ENCODE measurements at places on chromosomes 3 and 15.

DNA sequence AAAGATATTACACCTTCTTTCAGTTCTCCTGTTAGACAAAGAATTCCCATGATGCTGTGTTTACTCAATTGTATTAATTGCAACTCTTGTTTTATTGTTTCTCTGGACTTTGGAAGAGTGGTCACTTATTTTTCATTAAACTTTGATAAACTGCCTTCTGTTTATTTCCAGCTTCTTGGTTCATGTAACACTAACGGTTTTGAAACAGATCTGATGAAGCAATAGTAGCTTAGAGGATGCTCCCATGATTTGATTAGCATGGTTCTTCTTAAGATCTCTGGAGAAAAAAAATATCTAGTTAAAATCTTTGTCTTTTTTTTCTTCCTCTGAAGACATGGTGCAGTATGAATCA, 90.1 kb downstream of the FNDC3B start:
- no peak for DNase-seq

DNA sequence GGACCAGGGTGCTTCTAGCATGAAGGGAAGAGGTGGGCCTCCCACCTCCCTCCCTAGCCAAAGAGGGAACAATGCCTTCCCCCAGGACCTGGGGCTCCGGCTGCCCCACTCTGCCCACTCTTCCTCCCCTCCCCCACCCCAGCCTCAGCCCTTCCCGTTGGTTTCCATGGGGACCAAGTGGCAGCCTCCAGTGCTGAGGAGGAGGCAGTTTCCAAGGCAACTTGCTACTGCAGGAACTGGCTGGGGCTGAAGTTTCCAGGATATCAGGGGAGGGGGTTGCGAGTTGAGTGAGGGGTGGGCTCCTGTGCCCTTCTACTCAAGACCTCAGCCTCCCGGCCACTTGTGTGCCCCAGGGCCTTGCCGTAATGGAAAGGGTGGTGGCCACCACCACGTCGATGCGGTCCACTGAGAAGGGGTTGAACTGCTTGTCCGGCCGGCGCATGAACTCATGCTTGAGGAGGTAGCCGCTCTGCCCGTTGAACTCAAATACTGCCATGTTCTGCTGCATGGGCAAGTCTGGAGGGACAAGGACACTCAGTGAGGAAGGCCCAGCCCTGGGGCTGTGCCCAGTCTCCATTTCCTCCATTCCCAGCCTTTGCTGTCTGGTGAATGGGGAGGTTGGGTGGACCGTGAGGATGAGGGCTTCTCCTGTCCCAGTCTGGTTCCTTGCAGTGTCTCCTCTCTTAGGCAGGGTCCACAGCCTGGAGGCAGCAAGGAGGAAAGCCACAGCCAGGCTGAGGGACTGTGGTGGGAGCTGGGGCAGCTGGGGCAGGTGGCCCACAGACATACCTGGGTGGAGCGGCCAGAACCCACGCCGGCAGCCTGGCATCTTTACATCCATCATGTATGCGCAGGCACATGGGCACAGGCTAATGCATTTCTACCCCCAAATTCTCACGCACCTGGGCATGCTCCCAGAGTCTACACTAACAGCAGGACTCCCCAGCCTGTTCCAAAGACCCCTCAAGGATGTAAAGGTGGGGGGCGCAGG, 11.3 kb upstream of the ANKRD63 start:
- no peak for DNase-seq

DNA sequence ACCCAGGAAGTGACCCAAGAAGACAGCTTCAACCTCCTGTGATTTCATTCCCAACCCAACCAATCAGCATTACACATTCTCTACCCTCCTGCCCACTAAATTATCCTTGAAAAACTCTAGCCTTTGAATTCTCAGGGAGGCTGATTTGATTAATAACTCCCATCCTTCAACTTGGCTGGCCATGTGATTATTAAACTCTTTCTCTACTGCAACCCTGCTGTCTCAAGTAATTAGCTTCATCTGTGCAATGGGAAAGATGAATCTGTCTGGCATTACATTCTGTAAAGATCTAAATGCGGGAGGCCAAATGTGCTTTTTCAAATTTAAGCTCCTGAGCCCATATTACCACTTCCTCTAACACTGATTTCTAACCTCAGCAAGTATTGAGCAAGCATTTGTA, 95.9 kb upstream of the STT3B start:
- DNase-seq, result no peak

- DNase-seq, result peak; percentile 21
Measured at GRCh38 chr15:67433495-67434099, 87.3 kb upstream of the C15orf61 start.

DNA sequence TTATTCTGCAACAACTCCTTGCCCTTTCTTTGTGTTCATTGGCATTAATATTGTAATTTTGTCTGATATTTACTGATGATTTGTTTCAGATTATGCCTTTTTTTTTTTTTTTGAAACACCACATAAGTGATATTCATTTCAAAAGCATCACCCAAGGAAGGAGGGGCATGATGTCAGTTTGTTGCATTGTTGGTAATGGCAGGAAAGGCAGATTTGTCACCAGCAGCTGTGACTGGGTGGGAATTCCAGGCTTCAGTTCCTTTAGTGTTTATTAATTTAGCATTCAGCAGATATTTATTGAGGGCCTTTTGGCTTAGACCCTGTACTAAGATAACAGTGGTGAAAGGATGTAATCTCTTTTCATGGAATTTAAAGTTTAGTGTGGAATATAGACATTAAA, 19.5 kb downstream of the SENP2 start:
- no peak for DNase-seq

DNA sequence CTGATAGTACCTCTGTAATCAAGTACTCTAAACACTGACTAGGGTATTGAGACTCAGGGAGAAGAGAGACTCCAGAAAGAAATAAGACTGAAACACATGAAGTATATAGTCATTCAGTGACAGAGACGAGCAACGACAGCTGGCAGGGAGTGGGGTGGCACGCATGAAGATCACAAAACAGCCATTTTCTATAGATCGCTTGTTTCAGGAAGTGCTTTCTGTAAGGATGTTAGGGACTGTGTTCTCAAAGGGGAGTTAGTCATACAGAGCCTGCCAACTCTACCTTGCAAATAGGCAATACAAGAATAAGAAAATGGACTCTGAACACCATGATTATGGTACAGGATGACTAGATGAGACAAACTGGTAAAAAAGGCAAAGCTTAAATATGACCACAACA, 139.5 kb downstream of the TBL1XR1 start:
- no peak for DNase-seq

DNA sequence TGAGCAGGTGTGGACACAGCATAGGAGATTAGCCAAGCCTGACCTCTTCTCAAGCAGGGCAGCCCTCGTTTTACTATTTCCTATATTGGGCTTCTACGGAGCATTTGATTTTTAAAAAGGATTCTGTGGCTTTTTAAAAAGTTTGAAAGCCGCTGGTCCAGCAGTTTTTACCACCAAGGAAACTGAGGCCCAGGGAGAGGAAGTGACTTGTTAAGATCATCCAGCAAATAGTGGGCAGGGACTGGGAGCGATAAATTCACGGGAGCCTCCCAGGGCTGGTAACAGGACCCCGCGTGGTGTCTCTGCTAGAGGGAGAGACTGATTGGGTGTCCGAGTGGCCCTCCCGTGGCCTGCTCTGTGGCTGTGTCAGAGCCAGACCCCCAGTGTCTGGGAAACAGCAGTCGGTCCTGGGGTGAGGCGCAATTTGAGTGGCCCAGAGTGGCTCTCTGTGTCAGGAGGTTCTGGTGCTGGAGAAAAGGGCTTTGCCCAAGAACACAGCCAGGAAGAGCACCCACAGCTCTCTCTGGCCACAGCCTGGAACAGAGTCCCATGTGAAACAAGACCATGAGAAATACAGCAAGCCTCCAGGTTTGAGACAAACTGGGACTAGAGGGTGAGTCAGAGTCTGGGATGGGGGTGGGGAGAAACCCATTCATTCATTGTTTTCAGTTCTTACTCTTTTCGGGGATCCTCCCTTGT, 4.2 kb downstream of the FURIN start:
- DNase-seq, result no peak

DNA sequence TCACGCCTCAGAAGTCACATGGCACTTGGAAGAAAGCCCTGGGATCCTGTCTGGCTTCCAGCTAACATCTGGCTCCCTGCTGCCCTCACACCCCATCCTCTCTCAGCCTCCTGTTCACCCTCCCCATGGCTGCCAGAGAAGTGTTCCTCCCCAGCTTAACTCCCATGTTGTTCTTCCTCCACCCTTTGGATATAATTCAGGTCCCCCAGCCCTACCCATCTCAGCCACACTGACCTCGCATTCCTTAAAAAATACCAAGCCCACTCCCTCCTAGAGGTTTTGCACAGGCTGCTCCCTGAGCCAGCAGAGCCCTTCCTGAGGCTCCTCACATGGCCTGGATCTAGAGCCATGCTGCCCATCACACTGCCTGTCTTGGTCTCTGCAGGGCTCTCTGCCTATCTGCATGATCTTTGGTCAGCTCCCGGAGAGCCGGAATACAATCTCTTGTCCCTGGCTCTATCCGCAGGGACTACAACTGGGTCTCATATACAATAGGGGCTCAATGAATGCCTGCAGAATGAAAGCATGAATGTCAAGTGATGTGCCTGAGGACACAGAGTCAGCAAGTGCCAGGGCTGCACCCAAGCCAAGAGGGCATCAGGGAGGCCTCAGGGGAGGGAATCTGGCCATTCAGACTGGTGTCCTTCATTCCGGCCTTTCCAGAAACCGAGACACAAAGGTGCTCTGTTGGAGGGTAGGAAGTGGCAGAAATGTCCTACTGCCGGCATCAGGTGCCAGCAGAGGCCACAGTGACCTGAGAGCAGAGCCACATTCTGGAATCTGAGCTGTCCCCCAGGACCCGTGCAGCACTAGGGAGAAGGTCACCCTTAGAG, 3.8 kb upstream of the TKT start:
- DNase-seq, result no peak
